ENCODE measurements at places on chromosomes 11 and 22. TPM values are rescaled to one million over a fixed set of nuclear protein-coding genes. Genes with fewer than 3 reads are reported as not detected.

The OR9G4 gene
- not detected for total RNA-seq

- DNase-seq = no peak
These were observed 10.1 kb downstream of the BMAL1 start for GRCh38 chr11:13287681-13288080.

The KDM4D gene
- total RNA-seq = 1.3 TPM

The OR5D18 gene
- total RNA-seq = not detected

DNA sequence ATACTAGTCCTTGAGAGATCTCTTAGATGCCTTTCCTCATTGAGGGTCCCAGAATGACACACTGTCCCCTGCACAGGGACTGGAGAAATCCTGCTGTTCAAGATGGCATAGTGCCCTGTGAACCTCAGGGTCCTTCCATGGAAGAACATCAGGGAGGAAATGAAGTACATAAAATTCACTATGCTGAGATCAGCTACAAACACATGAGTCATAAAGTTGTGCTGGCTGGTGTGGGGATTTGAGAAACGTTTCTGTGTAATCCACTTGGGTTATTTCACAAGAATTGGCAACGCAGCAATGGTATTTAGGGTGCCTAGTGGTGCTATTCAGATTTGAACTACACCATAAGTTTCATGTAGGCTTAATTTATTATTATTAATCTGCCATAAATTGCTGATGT lies 174.4 kb downstream of the MAML2 start:
- no peak for DNase-seq

GRCh38 chr11:119880143-119880542 lies 151.1 kb upstream of the NECTIN1 start:
- DNase-seq = no peak

- DNase-seq = peak; percentile 69
These were observed 428 bp downstream of the CDKN1C start for GRCh38 chr11:2885017-2885677.

- no peak for DNase-seq
These were observed 134.8 kb downstream of the LARGE1 start for GRCh38 chr22:33785283-33785968.

DNA sequence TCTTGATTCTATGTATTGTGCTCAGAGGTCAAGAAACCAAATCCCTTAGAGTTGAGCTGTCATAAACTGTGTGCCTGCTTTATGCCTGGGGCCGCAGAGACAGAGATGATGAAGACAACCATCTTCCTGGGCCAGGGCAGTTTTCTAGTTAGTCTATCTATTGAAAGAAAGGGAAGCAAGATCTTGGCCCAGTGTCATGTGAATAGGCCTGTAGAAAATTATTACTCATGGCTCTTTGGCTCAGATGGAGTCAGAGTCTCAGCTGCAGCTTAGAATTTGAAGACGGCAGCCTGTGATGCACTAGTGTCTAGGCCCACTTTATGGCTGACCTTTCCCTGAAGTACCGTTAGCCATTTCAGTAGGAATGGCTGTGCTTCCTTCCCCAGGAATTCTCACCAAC lies 112.0 kb downstream of the DBX1 start:
- DNase-seq = no peak

The APOA5 gene
- not detected for total RNA-seq

DNA sequence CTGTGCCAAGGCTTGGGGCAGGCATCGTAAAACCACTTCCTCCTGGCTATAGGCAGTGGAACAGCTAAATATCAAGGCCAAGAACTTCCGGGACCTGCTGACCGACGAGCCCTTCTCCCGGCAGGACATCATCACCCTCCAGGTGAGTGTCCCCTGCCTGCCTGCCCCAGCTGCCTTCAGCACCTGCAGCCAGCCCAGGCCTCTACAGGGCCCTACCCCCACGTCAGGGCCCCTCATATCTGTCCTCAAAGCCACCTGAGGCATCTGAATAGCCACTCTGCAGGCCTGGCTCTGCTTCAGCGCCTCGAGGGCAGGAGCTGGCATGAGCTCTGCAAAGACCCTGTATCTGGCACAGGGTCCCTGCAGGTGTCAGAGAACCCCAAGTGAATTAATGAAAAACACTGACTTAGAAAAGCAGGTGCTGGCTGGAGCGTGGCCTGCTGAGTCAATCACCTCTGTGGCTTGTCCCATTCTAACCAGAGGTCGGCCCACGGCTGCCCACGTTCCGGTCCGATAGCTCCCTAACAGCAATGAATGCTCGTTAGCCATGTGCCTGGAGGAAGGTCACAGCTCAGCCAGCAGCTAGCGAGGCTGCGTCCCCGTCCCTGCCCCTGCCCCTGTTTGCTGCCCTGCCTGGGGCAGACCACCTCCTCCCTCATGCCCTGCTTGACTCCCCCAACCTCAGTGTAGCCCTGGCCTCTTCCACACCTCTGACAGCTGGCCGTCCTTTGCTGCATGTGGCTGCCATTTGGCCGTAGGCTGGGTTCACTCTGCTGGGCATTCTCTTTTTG lies 16.8 kb downstream of the PPIL2 start:
- DNase-seq = no peak

GRCh38 chr11:4482445-4482844 lies at the start of gene OR52K1:
Gene OR52K1, plus strand, starts transcription at chr11:4482646. Its CDS starts 6,255 bp downstream, at chr11:4488901.
- no peak for DNase-seq

DNA sequence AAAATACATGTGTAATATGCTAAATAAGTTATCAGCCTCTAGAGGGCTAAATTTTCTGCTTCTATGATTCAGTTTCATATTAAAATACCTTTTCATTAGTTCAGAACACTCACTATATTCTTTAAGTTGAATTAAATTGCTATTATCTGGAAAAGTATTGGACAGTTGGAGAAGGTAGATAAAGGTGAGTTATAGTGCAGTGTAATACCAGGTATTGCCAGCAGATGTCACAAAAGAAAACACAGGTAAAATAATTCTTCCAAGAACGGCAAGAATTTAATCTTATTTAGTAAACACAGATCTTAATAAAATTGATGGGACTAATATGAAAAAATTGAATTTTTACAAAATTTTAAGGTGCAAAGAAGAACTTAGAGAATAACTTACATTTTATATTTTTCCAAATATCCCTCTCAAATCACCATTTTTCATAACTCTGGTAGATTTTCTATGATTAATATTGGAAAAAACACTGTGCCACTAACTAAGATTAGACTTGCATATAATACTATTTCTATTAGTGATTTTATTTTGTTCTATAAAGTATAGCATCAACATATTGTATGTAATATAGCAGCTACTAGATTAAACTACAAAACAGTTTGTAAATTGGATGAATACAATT lies 1.7 kb upstream of the LRRC4C start:
- DNase-seq = no peak

- peak; percentile 51 for DNase-seq
These were observed 69.0 kb downstream of the EFCAB6 start for GRCh38 chr22:43743131-43743530.

DNA sequence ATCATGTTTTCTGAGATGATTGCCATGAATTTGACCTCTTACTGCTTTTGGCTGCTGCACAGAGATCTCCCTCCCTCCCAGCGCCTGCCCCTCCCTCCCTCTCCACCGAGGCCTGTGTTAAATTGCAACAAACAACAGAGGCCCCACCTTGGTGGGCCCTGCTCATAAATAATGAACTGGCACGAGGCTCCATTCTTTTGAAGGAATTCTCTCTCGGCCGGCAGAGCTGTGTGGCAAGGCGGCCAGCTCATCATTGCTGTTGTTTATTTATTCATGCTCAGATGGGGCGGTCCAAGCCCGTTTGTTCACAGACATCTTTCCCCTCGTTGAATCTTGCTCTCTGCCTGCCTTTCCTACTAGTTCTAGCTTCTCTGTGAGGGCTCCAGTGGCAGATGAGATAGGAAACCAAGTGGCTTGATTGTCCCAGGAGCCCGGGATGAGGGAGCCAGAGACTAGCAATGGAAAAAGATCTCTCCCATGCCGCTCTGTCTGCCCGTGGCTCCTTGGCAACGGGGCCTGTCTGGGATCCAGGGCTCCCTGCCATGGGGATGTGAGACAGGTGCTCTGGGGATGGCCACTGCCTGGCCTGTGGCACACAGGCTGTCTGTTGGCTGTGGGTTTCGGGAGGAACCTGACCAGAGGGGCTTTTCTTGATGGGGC lies 192.6 kb downstream of the DSCAML1 start:
- no peak for DNase-seq

- no peak for DNase-seq
These were observed 246.2 kb downstream of the NTM start for GRCh38 chr11:131616481-131617140.

- DNase-seq = no peak
These were observed 41.8 kb downstream of the PDGFD start for GRCh38 chr11:104122011-104122635.

- DNase-seq = no peak
These were observed 59.4 kb downstream of the DDI1 start for GRCh38 chr11:104095791-104096190.

GRCh38 chr11:115126092-115126491 lies 378.1 kb downstream of the CADM1 start:
- no peak for DNase-seq

DNA sequence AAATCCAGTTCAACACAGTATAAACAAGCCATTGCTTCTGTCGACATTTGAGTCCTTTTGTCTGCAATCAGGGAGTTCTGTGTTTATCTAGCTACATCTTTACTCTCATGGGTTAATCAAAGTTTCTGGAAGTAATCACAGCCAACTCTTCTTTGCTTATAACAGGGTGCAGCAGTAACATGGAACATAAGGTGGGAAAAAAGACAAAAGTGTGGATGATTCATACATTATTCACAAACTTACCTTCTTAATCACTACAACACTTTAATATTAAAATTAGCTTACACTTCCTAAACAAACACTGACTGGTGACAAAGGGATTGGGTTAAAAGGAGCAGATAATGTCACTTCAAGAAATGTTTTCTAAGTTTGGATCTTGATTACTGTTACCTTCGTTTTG lies 44.7 kb downstream of the SNX19 start:
- no peak for DNase-seq

DNA sequence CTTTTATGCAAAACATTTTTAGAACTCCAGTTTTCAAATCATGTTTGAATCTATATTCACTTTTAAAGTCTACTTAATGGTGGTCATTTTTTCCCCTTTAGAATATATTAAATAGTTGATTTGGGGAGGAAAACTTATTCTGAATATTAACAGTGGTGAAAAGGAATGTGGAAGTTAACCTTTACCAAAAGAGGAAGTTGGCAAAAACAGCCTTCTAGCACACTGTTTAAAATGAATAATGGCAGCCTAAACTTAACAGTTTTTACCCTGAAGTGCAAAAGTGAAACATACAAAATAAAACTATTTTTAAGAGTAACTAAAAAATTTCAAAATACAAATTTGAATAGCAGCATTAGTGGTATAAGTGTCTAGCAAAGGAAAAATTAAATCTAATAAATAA lies 86.4 kb downstream of the GRK3 start:
- no peak for DNase-seq

- no peak for DNase-seq
These were observed 64.2 kb upstream of the KCNQ1OT1 start for GRCh38 chr11:2763984-2764383.

GRCh38 chr11:75303544-75304224 lies 47.8 kb downstream of the ARRB1 start:
- DNase-seq = no peak

The APOBEC3H gene
- not detected for total RNA-seq

GRCh38 chr11:86473991-86474833 lies 99.5 kb downstream of the CCDC81 start:
- DNase-seq = no peak

- DNase-seq = no peak
These were observed 4.3 kb downstream of the CYB561A3 start for GRCh38 chr11:61357233-61357893.

GRCh38 chr22:37082251-37082873 lies 27.2 kb downstream of the TMPRSS6 start:
- no peak for DNase-seq

GRCh38 chr22:28977481-28977971 lies 84.1 kb downstream of the C22orf31 start:
- no peak for DNase-seq

GRCh38 chr22:19986410-19987341 lies 29.9 kb downstream of the ARVCF start:
- DNase-seq = peak; percentile 89

- DNase-seq = no peak
These were observed 10.1 kb downstream of the SUSD2 start for GRCh38 chr22:24191381-24191841.

The GALNT18 gene
- total RNA-seq = 76.9 TPM
